ENCODE measurements at places on chromosomes 2 and 18.

DNA sequence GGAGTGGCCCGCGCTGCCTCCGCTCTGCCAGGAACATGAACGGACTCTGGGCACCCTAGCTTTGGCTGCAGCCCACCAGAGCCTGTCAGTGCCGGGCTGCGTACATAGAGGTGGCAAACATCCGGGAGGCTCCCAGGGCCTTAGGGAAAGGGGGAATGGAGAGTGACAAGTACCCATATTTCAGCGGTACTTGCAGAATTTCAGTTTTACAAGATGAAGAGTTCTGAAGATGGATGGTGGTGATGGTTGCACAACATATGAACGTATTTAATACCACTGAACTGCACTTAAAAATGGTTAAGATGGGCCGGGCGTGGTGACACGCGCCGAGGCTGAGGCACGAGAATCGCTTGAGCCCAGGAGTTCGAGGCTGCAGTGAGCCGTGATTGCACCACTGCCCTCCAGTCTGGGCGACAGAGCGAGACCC, 873 bp downstream of the MTHFD2 start:
- no peak for DNase-seq

GRCh38 chr2:205352094-205352493, 330.2 kb upstream of the NRP2 start:
- DNase-seq: no peak

GRCh38 chr2:175880-176820, 87.7 kb downstream of the SH3YL1 start:
- no peak for DNase-seq

GRCh38 chr2:165647409-165647808, 146.6 kb downstream of the GALNT3 start:
- DNase-seq: no peak

DNA sequence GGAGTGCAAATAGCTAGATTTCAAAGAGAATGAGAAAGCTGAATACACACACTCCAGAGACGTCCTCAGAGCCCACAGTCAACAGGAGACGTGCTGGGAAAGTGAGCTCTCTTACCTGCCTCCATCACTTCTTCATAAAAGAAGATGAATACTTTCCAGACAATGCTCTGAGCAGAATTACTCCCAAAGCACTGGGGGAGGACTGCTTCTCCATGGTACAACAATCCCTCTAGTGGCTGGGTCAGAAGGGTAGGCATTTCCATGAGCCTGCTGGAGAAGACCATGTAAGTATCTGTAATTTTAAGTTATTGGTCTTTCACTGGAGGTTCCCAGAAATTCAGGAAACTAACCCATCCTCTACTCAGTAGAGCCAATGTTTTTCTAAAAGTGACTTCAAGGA, 190.3 kb downstream of the RBM43 start:
- DNase-seq: peak; percentile 41

GRCh38 chr18:79558196-79558932, 121.2 kb upstream of the CTDP1 start:
- no peak for DNase-seq

All from AG09309 (cell line).